ENCODE measurements at places on chromosomes 16 and 17.
A peak's percentile ranks its signal among the peaks of the same experiment; 100 is the strongest.

- H3K27ac ChIP-seq, result no peak overlapping the region
- H3K4me3 ChIP-seq, result no peak overlapping the region
- H3K4me1 ChIP-seq, result no peaks in the 10 kb centered on the region
These were observed 18.6 kb upstream of the C16orf78 start for GRCh38 chr16:49354991-49355390.

DNA sequence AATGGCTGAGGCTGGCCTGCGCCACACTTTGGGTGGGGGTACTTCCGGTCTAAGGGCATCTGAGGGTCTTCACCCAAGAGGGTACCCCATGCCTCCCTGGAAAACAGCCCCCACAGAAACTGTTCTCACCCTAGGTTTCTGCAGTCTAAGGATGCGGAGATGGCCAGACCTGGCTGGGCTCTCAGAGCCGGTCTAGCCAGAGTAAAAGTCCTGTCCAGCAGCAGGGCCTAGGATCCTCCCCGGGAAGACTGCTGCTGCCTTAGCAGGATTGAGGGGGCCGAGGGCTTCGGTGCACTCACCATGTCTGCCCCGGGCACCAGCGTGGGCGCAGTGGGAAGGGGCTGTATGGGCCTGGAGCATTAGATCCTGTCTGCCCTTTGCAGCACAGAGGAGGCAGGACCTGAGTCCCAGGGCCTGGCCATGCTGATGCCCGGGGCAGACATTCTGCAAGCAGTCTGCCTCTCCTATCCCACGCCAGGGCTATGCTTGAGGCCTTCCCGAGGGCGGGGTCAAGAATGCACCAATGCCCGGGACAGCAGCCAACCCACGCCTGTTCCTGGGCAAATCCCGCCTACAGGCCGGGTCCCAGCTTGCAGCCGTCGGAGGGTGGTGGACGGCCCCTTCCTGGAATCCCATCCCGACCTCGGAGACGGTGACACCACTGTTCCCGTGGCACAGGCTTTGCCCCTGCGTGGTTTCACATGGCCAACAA lies 54.7 kb downstream of the CBFA2T3 start:
- H3K27ac ChIP-seq, result peak overlapping the region; percentile 32
- H3K27me3 ChIP-seq, result no peaks in the 10 kb centered on the region
- H3K4me3 ChIP-seq, result no peak overlapping the region
- DNase-seq, result peak; percentile 93

- no peak overlapping the region for H3K27ac ChIP-seq
- H3K4me1 ChIP-seq, result no peaks in the 10 kb centered on the region
- no peaks in the 10 kb centered on the region for H3K36me3 ChIP-seq
- DNase-seq, result no peak
- H3K4me3 ChIP-seq, result no peak overlapping the region
- peaks cover 22% of the 10 kb centered on the region for H3K27me3 ChIP-seq
These were observed 7.5 kb downstream of the BTBD17 start for GRCh38 chr17:74354123-74354522.

GRCh38 chr16:12499032-12499745 lies 304.5 kb downstream of the CPPED1 start:
- DNase-seq, result no peak
- H3K4me1 ChIP-seq, result peaks cover 40% of the 10 kb centered on the region
- no peak overlapping the region for H3K4me3 ChIP-seq
- H3K27ac ChIP-seq, result no peak overlapping the region
- H3K36me3 ChIP-seq, result no peaks in the 10 kb centered on the region

- peak; percentile 45 for DNase-seq
- no peak overlapping the region for H3K4me3 ChIP-seq
- H3K27ac ChIP-seq, result no peak overlapping the region
- no peaks in the 10 kb centered on the region for H3K27me3 ChIP-seq
- H3K4me1 ChIP-seq, result no peaks in the 10 kb centered on the region
These were observed 6.5 kb upstream of the CDH15 start for GRCh38 chr16:89164847-89165680.

GRCh38 chr17:57292091-57292490 lies 35.8 kb downstream of the MSI2 start:
- DNase-seq, result no peak
- H3K4me3 ChIP-seq, result no peak overlapping the region
- H3K27ac ChIP-seq, result peak overlapping the region; percentile 71

DNA sequence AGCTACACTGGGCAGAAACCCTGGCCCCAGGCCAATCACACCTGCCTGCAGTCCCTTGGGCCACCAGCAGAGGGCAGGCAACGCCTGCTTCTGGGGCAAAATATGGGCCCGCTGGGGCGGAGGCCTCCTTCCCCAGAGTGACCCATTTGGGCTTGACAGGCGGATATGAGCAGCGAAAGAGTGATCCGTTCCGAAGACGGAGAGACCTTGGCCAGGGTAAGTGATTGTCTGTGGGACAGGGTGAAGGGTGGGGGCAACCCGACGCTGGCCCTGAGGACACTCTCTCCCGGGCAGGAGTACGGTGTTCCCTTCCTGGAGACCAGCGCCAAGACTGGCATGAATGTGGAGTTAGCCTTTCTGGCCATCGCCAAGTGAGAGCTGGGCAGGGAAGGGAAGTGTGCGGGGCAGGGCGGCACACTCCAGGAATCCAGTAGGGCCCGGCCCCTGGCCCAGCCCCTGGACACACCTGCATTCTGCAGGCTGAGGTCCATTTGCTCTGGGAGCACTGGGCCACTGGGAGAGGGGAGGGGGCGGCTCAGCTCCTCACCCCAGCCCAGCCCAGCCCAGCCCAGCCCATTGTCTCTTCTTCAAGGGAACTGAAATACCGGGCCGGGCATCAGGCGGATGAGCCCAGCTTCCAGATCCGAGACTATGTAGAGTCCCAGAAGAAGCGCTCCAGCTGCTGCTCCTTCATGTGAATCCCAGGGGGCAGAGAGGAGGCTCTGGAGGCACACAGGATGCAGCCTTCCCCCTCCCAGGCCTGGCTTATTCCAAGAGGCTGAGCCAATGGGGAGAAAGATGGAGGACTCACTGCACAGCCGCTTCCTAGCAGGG lies 3.5 kb upstream of the NHERF1 start:
- DNase-seq, result peak; percentile 88
- no peaks in the 10 kb centered on the region for H3K36me3 ChIP-seq
- peaks cover 3% of the 10 kb centered on the region for H3K4me1 ChIP-seq

DNA sequence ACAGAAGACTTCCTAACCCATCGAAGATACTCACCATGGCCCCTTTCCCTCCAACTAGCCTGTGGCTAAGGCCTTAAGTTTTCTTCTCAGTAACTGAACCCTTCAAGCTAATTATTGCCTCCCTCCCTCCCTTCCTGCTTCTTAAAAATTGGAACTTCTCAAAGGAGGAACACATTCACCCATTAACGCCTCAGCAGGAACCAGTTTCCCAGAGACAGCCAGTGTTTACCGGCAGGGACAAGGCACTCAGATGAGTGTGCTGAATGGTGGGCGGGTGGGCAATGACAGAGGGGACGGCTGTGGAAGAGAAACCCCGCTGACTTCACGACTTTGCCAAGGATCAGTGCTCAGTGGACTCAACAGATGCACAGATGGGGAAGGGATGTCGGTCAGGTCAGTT lies 20.3 kb downstream of the PITPNA start:
- DNase-seq, result no peak
- no peak overlapping the region for H3K27ac ChIP-seq
- no peaks in the 10 kb centered on the region for H3K27me3 ChIP-seq

DNA sequence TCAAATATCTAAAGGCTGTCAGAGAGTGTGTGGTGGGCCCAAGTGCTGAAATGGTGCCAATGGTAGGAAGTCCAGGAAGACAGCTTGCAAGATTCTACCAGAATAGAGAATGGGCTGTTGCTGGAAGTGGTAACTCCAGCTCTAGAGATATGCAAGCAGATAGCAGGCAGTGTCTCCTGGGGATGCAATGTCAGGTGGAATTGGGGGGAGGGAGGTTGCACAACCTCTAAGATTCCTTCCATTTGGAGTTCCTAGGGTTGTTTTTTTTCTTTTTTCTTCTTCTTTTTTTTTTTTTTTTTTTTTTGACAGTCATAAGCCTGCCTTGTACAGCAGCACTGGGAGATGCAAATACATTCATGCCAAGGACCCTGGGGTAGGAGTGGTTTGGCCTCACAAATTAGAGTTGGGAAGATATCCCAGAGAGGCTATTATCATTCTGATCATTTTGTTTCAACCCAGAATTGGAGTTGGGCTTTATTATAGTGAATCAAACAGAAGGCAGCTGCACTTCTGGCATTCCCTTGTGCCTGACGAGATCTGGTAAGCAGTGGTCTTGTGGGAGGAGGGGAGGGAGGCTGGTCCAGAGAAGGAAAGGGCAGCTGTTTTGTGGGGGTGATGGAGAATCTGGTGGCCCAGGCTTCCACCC lies 51.1 kb downstream of the SLC6A2 start:
- no peaks in the 10 kb centered on the region for H3K4me1 ChIP-seq
- no peaks in the 10 kb centered on the region for H3K27me3 ChIP-seq
- no peak overlapping the region for H3K4me3 ChIP-seq
- no peak for DNase-seq
- no peaks in the 10 kb centered on the region for H3K36me3 ChIP-seq
- H3K27ac ChIP-seq, result no peak overlapping the region

DNA sequence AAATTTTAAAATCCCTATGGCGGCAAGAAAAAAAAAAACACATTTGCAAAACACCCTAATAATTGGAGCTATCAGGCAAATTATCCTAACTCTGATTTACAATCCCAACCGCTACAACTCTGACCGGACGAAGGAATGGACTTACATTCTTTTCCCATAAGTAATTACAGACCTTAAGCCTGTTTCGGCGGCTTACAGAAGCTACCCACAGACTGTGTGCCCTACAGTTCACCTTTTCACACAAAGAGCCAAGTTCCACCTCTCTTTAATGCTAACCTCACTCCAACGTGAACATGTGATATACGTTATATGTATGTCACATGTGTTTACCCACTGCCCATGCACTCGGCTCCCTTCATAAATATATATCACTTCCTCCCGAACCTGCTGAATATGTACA lies 8.7 kb upstream of the MEAK7 start:
- DNase-seq, result no peak
- H3K4me3 ChIP-seq, result no peak overlapping the region
- no peaks in the 10 kb centered on the region for H3K27me3 ChIP-seq
- no peak overlapping the region for H3K27ac ChIP-seq
- H3K36me3 ChIP-seq, result no peaks in the 10 kb centered on the region

- H3K4me3 ChIP-seq, result no peak overlapping the region
- peaks cover 10% of the 10 kb centered on the region for H3K4me1 ChIP-seq
- no peak overlapping the region for H3K27ac ChIP-seq
These were observed 1.6 kb upstream of the FOXJ1 start for GRCh38 chr17:76142585-76143041.

GRCh38 chr16:8044796-8045195 lies 545.5 kb downstream of the TMEM114 start:
- no peaks in the 10 kb centered on the region for H3K36me3 ChIP-seq
- H3K4me1 ChIP-seq, result no peaks in the 10 kb centered on the region
- DNase-seq, result no peak
- no peak overlapping the region for H3K4me3 ChIP-seq
- no peak overlapping the region for H3K27ac ChIP-seq

DNA sequence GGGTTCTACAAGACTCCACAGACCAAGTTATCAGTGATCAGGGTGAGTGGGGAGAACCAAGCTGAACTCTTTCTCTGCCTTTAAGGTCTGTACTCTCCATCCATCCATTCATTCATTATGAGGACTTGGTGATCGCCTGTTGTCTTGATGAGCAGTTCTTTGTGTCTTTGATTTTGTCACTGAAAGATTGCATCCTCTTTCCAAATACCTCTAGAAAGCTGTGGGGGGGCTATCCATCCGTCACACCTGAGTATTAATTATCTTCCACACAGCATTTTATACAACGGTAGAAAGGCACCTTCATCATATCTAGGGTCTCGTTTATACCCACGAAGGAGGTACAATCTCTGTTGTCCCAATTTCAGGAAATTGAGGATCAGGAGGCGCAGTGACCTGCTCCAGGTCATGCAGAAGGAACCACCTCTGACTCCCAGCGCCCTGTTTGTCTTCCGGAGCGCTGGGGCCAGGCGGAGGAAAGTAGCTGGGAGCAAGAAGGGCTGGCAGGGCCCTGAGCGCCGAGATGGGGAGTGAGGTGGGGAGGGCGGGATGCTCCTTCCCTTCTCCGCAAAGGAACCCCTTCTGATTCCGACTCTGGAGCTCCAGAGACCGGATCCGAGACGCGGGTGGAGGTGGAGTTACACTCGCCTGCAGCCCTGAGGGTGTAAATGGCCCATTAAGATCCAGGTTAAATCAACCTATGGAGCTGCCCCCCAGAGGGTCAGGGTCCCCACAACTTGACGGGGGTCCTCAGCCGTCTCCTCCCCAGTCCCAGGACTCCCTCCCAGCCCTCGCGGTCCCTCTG lies 605 bp upstream of the ABAT start:
- peak overlapping the region; percentile 91 for H3K4me3 ChIP-seq
- peaks cover 10% of the 10 kb centered on the region for H3K4me1 ChIP-seq
- no peak for DNase-seq
- no peaks in the 10 kb centered on the region for H3K36me3 ChIP-seq
- no peaks in the 10 kb centered on the region for H3K27me3 ChIP-seq

DNA sequence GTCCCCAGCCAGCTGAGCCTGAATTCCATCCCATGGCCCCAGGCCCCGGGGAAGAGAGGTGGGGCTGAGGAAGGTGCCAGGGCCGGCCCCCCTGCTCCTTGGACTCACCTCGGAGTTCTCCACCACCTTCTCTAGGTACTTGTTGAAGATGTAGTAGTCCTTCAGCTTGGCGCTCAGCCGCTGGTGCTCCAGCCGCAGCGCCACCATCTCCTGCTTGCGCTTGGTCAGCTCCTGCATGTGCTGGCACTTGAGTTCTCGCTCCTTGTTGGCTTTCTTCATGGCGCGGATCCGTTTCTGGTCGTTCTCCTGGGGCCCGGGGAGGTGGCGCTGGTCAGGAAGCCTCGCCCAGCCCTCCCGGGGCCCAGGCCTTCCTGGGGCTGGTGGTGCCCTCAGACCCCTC lies 3.3 kb downstream of the CCDC42 start:
- no peaks in the 10 kb centered on the region for H3K27me3 ChIP-seq
- H3K4me1 ChIP-seq, result peaks cover 4% of the 10 kb centered on the region
- H3K36me3 ChIP-seq, result no peaks in the 10 kb centered on the region
- no peak overlapping the region for H3K4me3 ChIP-seq
- DNase-seq, result no peak
- H3K27ac ChIP-seq, result no peak overlapping the region

DNA sequence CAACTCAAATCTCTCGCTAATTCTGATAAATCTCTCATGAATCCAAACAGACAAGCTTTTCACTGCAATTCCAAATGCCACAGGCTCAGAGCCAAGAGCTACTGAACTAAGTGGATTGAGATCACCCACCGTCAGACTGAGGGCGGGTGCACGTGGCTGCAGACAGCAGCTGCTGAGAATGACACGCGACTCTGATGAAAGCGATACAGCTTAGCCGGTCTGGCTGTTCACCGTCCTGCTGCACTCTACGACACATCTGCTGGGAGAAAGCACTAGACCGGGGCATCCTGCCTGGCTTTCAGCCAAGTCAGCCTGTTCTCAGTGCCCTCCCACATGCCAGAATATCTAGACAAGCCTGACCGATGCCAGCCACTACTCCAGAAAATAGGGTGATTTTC lies 42.6 kb downstream of the KLHDC4 start:
- DNase-seq, result peak; percentile 96
- H3K4me3 ChIP-seq, result no peak overlapping the region
- H3K27me3 ChIP-seq, result no peaks in the 10 kb centered on the region
- no peaks in the 10 kb centered on the region for H3K4me1 ChIP-seq
